ENCODE measurements at places on chromosomes 1 and 21.

- H3K4me1 ChIP-seq: no peaks in the 10 kb centered on the region
- no peaks in the 10 kb centered on the region for H3K36me3 ChIP-seq
- no peaks in the 10 kb centered on the region for H3K27me3 ChIP-seq
Measured at GRCh38 chr1:246058466-246058865, 448.6 kb downstream of the SMYD3 start.

DNA sequence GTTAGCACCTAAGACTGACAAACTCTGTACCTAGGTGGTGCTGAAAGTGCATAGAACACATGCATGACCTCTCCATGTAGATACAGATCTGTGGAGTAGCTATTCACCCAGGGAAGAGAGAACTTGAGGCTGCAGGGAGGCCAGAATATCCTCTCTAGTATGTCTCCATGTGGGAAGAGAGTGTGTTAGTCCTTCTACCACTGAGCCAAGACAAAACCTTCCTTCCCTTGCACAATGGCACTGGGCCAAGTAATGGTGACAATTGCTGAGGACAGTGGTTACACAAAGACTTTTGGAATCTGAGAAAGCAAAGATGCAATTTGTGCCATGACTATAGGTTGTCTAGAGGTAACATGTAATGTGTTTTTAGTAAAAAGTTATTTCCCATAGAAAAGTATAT, 52.3 kb downstream of the C1orf198 start:
- H3K36me3 ChIP-seq: no peaks in the 10 kb centered on the region
- H3K27me3 ChIP-seq: peaks cover 71% of the 10 kb centered on the region
- DNase-seq: no peak

- H3K4me1 ChIP-seq: no peaks in the 10 kb centered on the region
- H3K4me3 ChIP-seq: no peak overlapping the region
- H3K27ac ChIP-seq: no peak overlapping the region
- peaks cover 6% of the 10 kb centered on the region for H3K27me3 ChIP-seq
- no peak for DNase-seq
Measured at GRCh38 chr1:242639104-242639503, 114.6 kb upstream of the PLD5 start.

DNA sequence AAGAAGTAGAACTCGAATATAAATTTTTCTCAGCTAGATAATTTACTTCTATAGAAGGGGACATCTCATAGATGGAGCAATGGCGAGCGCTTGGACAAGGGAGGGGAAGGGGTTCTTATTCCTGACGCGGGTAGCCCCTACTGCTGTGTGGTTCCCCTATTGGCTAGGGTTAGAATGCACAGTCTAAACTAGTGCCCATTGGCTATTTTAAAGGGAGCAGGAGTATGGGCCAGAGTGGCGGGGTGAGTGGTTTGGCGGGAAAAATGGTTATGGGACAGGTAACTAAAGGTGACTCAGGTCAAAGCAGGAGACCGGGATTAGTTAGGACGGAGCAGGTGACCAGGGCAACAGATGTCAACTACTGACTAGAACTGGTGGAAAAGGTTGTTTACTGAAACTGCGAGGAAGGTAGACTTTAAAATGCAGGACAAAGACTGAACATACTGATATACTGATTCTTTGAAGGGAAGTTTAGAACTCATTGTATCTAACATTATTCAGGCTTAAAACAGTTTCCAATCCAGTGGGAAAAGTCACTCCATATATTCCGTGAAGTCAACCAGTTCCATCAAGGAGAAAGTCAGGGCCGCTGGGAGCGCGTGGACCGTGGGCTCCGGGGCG, 940 bp upstream of the ATAD3A start:
- H3K4me1 ChIP-seq: peaks cover 12% of the 10 kb centered on the region
- H3K27me3 ChIP-seq: no peaks in the 10 kb centered on the region
- peaks cover 10% of the 10 kb centered on the region for H3K36me3 ChIP-seq
- DNase-seq: no peak
- peak overlapping the region; percentile 90 for H3K27ac ChIP-seq

- DNase-seq: no peak
- no peaks in the 10 kb centered on the region for H3K36me3 ChIP-seq
- H3K27ac ChIP-seq: no peak overlapping the region
- no peak overlapping the region for H3K4me3 ChIP-seq
Measured at GRCh38 chr1:8339203-8339600, 21.3 kb downstream of the SLC45A1 start.

DNA sequence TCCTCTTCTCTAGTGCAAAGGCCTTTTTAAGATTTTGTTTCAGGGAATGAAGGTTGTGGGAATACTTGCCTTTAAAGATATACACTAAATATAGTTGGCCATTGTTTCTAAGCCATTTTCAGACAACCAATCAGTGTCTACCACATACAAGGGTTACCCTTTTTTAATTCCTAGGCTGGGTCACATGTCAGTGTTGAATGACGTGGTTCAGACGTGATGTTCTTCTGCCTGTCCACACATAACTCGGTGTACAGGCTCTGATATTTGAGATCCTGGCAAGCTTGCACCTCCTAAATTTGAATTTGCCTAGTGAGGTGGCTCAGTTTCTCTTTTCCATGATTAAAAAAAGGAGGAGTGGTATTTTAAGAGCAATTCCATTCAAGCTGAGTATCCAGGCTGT, 38.8 kb downstream of the DTL start:
- peaks cover 4% of the 10 kb centered on the region for H3K36me3 ChIP-seq
- no peak for DNase-seq
- H3K4me1 ChIP-seq: no peaks in the 10 kb centered on the region
- no peak overlapping the region for H3K27ac ChIP-seq

GRCh38 chr1:12166834-12167492, at the start of gene TNFRSF1B:
TNFRSF1B (plus strand) TSS chr1:12166991; CDS start chr1:12167092, 101 bp downstream.
- H3K4me1 ChIP-seq: peaks cover 86% of the 10 kb centered on the region
- peak within 1 kb of the TSS; percentile 100 for H3K27ac ChIP-seq
- no peaks in the 10 kb centered on the region for H3K27me3 ChIP-seq
- H3K36me3 ChIP-seq: peaks cover 21% of the 10 kb centered on the region
- DNase-seq: peak; percentile 41
- peak within 1 kb of the TSS; percentile 100 for H3K4me3 ChIP-seq

- no peaks in the 10 kb centered on the region for H3K27me3 ChIP-seq
- peaks cover 1% of the 10 kb centered on the region for H3K36me3 ChIP-seq
- no peak overlapping the region for H3K4me3 ChIP-seq
- H3K27ac ChIP-seq: no peak overlapping the region
Measured at GRCh38 chr1:115678141-115678540, 36.4 kb downstream of the VANGL1 start.

GRCh38 chr1:167454304-167454893, 63.9 kb downstream of the CD247 start:
- H3K4me1 ChIP-seq: peaks cover 59% of the 10 kb centered on the region
- H3K27me3 ChIP-seq: no peaks in the 10 kb centered on the region
- H3K36me3 ChIP-seq: peaks cover 35% of the 10 kb centered on the region
- DNase-seq: no peak
- H3K27ac ChIP-seq: peak overlapping the region; percentile 92

GRCh38 chr1:152681616-152682015, 4.3 kb upstream of the LCE2B start:
- H3K36me3 ChIP-seq: peaks cover 1% of the 10 kb centered on the region
- DNase-seq: no peak
- H3K4me3 ChIP-seq: no peak overlapping the region
- no peaks in the 10 kb centered on the region for H3K4me1 ChIP-seq
- peaks cover 65% of the 10 kb centered on the region for H3K27me3 ChIP-seq

DNA sequence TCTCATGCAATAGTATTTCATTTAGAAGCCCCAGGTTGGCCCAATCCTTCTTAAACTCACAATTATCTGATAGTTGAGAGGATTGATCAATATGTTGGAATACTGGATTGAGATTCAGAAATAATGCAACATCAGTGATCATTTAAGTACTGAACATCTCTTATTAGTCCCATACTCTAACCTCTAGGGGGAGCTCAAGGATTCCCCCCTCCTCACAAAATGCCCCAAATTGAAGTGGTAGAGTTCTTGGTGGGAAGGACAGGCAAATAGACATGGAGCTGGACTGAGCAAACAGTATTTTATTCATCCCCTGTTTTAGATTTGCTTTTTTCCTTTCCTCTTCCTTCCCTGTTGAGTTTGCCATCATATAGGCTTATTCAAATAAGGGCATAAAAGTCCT, 62.8 kb downstream of the NGF start:
- H3K4me1 ChIP-seq: no peaks in the 10 kb centered on the region
- no peaks in the 10 kb centered on the region for H3K36me3 ChIP-seq
- no peak overlapping the region for H3K27ac ChIP-seq
- H3K4me3 ChIP-seq: no peak overlapping the region
- H3K27me3 ChIP-seq: peaks cover 16% of the 10 kb centered on the region
- DNase-seq: no peak

DNA sequence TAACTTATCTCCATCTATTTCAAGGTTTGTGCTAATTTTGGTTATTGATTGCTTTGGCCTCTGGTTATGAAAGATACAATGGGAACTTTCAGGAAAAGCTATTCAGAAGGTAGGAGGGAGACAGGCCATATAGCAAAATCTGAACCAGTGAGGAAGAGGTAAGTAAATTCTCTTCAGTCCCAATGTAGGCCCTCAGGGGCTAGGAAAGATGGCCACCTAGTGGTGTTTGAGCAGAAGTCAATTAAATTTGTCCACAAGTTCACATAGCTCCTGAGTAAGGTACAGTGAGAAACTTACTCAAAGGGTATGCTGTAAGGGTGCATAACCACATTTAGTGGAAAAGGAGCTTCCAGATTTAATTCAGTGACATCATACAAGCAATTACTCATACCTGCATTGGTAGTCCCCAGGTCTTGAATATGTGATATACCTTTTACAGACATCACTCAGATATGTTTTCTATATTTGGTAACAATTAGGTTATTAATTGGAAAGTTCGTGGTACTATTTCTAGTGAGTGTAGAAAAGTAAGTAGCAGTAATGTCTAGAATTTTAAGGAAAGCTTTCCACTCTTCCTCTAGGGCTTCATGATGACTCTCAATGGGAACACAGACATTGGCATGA, 21.4 kb upstream of the FMO1 start:
- peaks cover 8% of the 10 kb centered on the region for H3K27me3 ChIP-seq
- no peaks in the 10 kb centered on the region for H3K4me1 ChIP-seq
- no peak overlapping the region for H3K4me3 ChIP-seq
- H3K27ac ChIP-seq: no peak overlapping the region
- H3K36me3 ChIP-seq: no peaks in the 10 kb centered on the region

DNA sequence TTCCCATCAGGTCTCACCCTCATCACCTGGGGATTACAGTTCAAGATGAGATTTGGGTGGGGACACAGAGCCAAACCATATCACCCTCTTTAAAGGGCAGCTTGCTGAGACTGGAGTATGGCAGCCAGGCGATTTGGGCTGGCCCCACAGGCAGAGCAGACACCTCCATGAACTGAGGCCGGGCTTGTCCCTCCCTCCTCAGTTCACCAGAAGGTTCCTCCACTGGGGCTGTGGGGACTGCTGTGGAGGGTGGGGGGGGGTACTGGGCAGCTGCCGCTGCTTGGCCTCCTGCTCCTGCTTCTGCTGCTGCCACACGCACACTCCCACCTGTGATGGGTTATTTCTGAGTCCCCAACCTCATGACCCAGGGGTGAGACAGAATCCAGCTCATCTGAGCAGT, 53.9 kb upstream of the PDE9A start:
- no peaks in the 10 kb centered on the region for H3K36me3 ChIP-seq
- no peak overlapping the region for H3K4me3 ChIP-seq
- DNase-seq: no peak
- no peak overlapping the region for H3K27ac ChIP-seq

GRCh38 chr1:33745942-33746341, 117.9 kb upstream of the HMGB4 start:
- H3K36me3 ChIP-seq: no peaks in the 10 kb centered on the region
- no peak overlapping the region for H3K27ac ChIP-seq
- no peak overlapping the region for H3K4me3 ChIP-seq
- DNase-seq: no peak

DNA sequence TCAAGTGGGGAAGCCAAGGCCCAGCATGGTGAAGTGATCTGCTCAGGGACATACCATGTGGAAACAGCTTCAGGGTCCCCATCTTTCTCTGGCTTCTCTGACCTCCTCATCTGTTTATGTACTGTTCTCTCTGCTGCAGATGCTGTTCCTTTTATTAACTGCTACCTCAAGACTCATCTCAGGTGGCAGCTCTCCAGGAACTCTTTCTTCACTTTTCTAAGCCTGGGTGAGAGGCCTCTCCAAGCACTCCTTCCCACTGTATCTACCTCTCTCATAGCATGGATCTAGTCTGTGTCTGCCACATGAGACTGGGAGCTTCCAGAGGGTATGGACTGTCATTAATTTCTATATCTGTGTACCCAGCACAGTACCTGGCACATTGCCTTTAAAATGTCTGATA, 73.4 kb upstream of the PPM1J start:
- no peak overlapping the region for H3K27ac ChIP-seq
- H3K4me1 ChIP-seq: no peaks in the 10 kb centered on the region
- H3K27me3 ChIP-seq: peaks cover 14% of the 10 kb centered on the region
- H3K36me3 ChIP-seq: no peaks in the 10 kb centered on the region
- DNase-seq: no peak

GRCh38 chr21:45599146-45599581, 44.4 kb upstream of the PCBP3 start:
- H3K4me3 ChIP-seq: no peak overlapping the region
- H3K27ac ChIP-seq: no peak overlapping the region
- H3K4me1 ChIP-seq: peaks cover 6% of the 10 kb centered on the region
- no peak for DNase-seq

DNA sequence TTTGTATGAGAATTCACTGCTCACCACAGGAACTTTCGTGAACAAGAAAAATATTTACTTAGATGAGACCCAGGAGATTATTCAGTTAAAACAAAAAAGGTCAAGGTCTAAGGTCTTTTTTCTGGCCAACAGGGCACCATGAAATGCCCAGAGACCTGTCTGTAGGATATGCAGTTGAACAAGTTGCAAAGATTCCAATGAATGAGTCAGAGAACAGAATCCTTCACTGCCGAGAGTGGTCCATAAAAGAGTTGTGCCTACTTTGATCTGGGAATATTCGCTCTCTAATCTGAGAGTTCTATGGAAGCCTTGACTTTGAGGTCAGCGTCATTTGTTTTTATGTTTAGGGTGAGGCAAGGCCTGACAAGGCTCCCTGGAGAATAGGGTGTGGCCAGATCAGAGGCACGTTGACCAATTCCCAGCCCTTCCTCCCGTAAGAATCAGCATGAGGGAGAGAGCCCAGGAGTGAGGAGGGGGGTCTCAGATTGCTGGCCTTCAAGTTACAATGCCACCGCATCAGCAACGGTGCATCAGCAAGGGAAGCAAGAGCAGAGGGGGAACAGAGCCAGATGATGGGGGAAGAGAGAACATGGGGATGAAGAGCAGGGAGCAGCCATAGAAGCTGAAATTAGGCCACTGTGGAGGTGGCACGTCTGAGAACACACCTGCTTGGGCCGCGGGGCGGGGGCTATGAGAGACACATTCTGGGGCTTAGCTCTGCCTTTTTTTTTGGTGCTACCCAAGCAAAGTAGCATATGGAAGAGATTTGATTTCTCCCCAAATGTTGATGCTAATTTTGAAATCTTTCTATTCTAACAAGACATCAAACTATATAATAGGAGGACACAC, 206.4 kb upstream of the RAB4A start:
- H3K27ac ChIP-seq: no peak overlapping the region
- H3K27me3 ChIP-seq: no peaks in the 10 kb centered on the region

- H3K27ac ChIP-seq: no peak overlapping the region
- no peak overlapping the region for H3K4me3 ChIP-seq
- H3K4me1 ChIP-seq: peaks cover 21% of the 10 kb centered on the region
- no peak for DNase-seq
Measured at GRCh38 chr1:150259758-150260669, 2.4 kb downstream of the CA14 start.
